ENCODE measurements at places on chromosomes 5 and 9.

DNA sequence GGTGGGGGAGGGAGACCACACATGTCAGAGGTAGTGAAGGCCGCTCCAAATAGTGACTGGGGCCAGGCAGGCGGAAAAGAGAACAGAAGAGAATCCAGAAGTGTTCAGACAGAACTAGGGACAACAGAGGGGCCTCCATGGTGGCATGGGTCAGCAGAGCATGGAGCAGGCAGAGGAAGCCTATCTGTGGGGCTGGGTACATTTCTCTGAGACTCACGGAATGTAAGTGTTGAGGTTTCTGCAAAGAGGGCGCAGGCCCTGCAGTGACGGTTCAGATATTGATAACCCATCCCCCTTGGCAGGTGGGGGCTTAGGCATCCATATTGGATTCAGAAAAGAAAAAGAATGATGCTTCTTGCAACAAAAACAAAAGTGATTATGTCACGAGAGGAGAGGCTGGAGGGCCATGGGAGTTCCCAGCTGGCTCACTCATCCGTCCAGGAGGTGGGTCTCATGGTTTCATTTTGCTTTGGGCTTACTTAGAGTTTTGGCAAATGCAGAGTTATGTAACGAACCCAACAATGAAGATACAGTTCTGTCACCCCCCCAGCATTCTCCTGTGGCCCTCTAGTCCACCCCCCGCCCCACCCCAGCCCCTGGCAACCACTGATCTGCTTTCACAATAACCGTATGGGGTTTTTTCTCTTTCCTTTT lies 5.4 kb upstream of the RMND5B start:
- no peak for DNase-seq

GRCh38 chr5:36965179-36965578 lies 88.6 kb downstream of the NIPBL start:
- DNase-seq: no peak

- no peak for DNase-seq
Observed at GRCh38 chr5:37905230-37905629, 65.4 kb upstream of the GDNF start.

DNA sequence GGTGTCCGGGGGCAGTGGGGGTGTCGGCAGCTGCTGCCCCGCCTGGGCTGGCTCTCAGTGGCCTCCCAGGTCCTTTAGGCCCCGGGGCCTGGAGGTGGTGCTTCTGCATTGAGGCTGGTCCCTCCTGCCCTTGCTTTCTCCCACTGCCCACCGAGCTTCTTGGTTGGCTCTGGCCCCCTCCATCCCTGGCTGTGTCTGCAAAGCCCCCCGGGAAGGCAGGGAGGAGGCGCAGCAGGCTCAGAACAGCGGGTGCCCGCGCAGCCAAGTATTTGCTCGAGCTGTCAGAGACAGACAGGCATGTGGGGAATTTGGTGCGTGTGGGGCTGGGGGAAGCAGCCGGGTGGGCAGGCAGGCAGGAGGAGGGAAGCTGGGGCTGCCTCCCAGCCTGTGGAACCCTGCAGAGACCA lies 11.5 kb downstream of the CXXC5 start:
- DNase-seq: peak; percentile 96

DNA sequence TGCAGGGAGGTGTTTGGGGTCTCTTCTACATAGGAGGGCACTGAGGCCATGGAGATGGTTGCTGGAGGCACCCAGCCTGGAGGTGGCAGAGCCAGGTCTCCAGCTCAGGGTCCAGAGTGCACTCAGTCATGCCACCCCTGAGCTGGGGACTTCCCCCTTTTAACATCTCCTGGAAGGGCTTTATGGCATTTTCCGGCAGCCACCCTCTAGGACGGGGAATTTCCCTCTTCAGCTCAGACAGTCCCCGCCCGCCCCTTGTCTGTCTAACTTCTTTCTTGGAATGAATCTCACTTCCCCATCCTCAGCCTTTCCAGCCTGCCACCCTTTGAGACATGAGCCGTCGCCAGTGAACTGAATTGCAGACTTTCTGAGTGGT lies 49.9 kb downstream of the COL15A1 start:
- no peak for DNase-seq

DNA sequence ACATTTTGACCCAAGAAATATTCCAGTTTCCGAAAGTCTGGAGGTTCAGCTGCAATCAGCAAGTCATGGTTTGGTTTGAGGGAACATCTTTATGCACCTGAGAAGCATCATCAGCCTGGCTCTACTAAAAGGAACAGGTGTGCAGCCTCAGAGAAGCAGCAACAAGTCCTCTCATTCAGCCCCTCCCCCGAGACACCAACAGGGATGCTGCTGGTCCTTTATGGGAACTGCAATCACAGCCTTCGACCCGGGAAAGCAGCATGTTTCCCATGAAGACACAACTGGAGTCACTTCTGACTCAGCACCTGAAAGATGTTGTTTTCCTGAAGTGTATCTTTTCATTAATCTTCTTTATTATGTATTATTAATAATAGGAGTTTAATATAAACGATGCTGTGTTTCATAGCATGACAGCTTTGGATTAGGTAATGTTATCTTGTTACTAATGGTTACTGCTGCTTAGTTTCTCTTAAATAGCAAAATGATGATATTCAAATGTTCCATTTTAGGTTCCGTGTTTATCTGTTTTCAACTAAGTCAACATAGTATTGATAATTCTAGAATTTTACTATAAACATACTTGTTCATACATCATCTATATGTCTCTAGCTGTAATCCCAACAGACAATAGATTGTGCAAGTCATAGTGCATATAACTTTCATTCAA lies 15.6 kb upstream of the NREP start:
- no peak for DNase-seq

DNA sequence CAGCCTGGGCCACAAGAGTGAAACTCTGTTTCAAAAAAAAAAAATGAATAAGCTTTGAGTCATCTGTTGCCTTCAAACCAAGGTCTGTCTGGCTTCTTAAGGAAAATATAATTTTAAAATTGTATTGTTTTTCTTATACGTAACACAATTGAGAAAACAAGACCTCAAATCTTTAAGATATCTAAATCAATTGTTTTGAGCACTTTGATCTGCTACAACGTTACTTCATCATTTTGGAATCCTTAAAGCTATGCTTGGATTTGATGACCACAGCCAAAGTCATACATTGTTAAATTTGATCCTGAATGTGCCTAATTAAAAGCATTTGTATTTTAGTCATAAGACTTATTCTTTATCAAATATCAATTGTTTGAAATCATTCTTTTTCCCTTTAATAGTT lies 37.7 kb upstream of the VCAN start:
- DNase-seq: no peak

DNA sequence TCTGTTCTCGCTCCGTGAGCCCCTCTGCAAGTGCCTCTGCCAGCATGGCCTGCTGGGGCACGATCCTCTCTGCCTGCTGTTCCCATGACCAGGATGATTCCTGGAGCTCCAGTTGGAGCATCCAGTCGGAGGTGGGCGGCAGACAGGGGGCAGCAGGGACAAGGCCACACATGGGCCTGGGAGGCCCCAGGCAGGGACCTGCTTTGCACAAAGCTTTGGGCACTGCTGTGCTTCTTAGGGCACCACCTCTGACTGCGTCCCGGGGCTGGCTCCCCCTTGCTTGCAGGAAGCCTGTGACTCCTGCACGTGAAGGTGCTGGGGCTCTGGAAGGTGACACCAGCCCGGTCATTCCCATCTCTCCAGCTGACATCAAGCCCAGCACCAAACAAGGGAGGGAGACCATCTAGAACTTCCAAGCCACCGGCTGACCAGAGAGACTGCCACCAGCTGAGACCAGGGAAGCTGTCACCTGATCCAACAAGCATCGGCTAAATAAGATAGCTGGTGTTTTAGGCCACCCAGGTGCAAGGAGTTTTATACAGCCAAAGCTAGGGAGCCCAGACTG lies 174.8 kb upstream of the FOXD4L5 start:
- DNase-seq: no peak

DNA sequence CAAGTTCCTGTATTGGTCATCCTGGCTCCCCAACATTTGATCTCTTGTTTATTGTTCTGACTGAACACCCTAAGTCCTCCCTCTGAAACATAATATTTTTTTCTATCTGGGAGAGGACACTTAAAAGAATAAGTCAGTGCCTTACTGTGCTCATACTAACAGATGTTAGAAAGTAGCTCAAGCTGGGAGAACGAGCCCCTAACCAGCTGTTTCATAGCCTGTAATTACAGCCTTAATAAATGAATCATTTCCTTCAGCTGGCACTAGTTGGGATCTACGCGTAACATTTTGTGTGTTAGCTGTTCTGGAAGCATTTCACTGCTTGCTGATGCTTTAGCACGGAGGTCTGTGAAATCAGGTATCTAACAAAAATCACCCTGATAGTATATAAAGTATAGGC lies 345.9 kb upstream of the RIOK2 start:
- no peak for DNase-seq

DNA sequence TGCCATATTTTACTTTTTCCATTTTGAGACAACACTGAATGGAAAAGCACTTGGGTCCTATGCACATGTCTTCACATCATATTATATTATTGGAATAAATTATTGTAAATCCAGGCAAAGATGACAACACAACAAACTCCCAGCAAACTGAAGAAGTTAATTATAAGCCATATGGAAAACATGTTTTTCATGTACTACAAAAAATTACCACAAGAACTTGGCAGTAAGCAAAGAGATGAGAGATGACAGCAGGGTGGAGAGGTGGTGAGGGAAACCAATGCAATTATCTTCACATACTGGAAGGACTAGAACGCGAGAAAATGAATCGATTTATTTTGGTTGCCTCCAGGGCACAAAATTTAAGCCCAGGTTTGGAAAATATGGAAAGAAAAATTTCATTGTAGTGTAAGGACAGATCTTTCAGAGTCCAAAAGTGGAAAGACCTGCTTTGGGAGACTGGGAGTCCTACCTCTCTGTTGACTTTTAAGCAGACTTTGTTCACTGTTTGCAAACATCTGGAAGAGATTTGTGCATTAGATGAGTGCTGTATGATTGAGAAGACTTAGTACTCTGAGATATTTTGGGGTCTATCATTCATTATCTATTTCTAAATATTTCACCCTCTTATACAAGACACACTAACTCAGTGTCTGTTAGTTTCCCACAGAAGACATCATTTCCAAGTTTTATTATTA lies 138.0 kb downstream of the TMEM232 start:
- DNase-seq: no peak

DNA sequence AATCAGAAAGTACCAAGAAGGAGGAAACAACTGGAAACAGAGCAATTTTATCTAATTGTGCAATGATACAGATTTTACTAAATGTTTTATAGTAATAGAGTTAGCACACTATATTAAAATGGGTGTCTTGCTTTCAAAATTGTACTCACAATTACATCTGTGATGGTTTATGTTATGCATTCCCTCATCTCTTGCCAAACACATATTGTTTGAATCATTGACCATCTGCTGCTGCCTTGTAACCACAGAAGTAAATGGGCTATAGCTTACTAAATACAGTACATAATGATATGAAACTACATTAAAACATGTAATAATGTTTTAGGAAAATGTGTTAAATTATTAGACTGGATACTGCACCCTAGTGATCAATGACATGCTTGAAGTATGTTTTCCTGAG lies 158.1 kb downstream of the SLC25A46 start:
- DNase-seq: no peak

- DNase-seq: no peak
Observed at GRCh38 chr5:169415371-169415770, 114.4 kb upstream of the SLIT3 start.

GRCh38 chr9:37410969-37411785 lies 11.3 kb upstream of the GRHPR start:
- DNase-seq: no peak

- DNase-seq: no peak
Observed at GRCh38 chr9:99187311-99187710, 34.4 kb downstream of the ALG2 start.

- no peak for DNase-seq
Observed at GRCh38 chr5:92749943-92750342, 831.1 kb downstream of the NR2F1-AS1 start.

DNA sequence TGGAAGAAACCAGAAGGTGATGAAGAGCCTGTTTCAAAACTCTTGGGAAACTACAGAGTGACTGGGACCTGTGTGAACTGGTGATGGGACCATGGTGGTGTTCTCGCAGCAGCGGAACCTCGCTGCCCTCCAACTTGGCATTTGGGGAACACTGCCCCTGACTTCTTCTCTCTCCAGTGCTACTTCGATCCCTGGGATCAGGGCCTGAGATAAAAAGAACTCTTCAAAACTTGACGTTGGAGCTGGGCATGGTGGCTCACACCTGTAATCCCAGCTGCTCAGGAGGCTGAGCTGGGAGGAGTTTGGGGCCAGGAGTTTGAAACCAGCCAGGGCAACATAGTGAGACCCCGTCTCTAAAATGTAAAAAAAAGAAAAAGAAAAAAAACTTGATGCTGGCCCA lies 18.1 kb downstream of the PITX1 start:
- DNase-seq: peak; percentile 28

DNA sequence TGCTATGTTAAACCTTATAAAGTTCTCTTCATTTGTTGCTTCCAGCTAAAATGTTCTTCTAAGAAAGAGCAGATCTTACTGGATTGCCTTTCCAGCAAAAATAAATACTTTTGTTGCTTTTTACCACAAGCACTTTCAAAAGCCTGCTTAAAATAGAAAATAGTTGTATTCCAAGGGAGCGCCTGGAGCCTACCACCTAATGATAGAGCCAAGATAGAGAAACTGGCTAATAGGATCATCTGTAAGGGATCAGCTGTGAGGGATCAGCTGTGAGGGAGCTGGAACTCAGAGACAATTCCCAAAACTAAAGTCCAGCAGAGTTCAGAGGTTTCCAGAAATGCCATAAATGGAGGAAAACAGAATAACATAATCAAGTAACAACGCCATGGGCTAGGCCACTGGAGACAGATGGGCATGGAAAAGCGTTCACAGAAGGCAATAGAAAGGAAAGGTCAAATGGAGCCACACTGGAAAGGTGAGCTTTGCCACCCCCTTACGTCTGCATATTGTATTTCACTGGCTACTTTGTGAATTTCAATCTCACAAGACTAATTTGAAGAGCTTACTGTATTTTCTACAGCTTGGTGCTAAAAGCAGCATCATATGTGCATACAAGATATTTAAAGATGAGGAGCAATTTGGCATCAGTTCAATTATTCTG lies 140.6 kb upstream of the TLE4 start:
- no peak for DNase-seq

DNA sequence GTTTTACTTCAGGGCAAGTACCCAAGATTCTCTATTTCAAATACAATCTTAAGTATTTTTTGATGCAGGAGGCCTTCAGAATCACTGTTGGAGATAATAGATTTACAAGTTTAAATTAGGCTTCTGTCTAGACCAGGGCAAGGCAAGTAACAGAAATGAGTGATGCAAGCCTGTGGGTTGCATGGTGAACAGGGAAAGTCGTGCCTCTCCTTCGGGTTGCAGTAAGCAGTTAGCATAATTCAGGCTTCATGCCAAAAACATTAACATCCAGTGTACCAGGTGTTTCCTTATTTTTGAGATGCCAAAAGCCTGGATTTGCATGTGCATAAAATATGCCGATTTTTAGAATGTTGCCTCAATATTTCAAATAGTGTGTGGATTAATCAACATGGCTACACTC lies 369.0 kb downstream of the CAAP1 start:
- DNase-seq: no peak

GRCh38 chr5:22480305-22480704 lies 372.8 kb downstream of the CDH12 start:
- no peak for DNase-seq

GRCh38 chr9:135849181-135849580 lies 58.2 kb downstream of the CAMSAP1 start:
- no peak for DNase-seq

- no peak for DNase-seq
Observed at GRCh38 chr9:76846297-76846696, 59.6 kb downstream of the PRUNE2 start.
